ENCODE measurements at places on chromosomes 4 and X.

DNA sequence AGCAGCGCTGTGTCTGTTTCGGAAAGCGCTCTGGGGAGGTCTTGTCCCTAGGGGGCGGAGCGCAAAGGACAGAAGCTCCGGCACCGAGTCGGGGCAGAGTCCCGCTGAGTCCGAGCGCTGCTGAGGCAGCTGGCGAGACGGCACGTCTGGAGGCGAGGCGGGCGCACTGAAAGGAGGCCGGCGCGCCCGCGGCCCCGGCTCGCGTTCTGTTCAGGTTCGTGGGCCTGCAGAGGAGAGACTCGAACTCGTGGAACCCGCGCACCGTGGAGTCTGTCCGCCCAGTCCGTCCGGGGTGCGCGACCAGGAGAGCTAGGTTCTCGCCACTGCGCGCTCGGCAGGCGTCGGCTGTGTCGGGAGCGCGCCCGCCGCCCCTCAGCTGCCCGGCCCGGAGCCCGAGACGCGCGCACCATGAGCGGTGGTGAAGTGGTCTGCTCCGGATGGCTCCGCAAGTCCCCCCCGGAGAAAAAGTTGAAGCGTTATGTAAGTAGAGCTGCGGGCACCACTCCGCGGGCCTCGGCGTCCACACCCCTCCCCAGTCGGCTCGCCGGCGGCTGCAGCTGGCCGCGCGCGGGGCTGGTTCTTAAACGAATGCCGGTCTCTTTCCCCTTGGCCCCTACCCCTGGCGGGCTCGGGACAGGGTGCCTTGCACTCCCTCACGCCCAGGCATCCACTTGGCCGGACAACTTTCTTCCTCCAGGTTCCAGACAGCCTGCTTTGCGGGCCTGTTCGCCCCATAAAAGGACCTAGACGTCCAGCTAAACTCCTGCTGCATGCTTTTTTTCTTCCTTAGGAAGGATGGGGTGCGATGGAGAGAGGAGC, at the start of gene GAB1:
GAB1 (plus strand) TSS at position 96 of the 819 bp plus-strand sequence; CDS start at position 409, 313 bp downstream.
- DNase-seq, result peak; percentile 49

- DNase-seq, result no peak
These were observed 98.1 kb upstream of the JADE1 start for GRCh38 chr4:128711361-128711760.

DNA sequence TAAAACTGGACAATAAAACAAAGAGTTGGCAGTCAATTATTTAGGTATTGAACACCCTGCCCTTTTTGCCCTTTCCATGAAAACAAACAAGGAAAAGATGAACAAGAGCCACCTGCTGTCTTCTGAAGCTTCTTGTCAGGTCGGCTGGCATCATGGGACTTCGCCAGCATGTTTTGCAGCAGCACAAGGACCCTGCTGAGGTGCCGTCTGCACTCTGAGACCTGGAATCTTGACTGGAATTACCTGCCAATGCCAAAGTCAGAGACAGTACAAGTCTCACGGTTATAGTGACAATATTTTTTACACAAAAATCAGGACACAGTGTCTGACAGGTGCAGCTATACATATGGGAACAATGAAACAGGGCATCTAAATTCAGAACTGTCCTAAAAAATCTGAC, 284.5 kb downstream of the GASK1B start:
- DNase-seq, result no peak

DNA sequence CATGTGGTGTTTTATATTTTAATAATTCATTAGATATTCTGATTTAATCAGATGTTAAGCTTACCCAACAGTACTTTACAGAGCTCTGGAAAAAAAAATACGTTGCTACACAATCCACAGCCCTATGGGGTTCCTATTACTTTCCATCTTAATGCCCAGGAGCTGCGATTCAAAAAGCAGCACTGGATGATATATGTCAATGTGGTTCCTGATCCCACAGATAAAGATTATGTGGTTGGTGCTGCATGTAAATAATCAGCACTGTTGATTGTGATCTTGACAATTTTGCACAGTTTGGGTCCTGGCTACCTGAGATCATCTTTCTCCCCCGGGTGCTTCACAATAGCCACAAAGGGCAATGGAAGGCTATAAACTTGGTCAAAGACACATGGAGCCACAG, 72.7 kb upstream of the DCLK2 start:
- DNase-seq, result no peak

GRCh38 chrX:48696301-48696908, at the start of gene SUV39H1:
SUV39H1 (plus strand) TSS chrX:48696734; CDS start chrX:48696785, 51 bp downstream.
- DNase-seq, result peak; percentile 78

GRCh38 chr4:111837761-111838160, 307.5 kb upstream of the FAM241A start:
- DNase-seq, result no peak

DNA sequence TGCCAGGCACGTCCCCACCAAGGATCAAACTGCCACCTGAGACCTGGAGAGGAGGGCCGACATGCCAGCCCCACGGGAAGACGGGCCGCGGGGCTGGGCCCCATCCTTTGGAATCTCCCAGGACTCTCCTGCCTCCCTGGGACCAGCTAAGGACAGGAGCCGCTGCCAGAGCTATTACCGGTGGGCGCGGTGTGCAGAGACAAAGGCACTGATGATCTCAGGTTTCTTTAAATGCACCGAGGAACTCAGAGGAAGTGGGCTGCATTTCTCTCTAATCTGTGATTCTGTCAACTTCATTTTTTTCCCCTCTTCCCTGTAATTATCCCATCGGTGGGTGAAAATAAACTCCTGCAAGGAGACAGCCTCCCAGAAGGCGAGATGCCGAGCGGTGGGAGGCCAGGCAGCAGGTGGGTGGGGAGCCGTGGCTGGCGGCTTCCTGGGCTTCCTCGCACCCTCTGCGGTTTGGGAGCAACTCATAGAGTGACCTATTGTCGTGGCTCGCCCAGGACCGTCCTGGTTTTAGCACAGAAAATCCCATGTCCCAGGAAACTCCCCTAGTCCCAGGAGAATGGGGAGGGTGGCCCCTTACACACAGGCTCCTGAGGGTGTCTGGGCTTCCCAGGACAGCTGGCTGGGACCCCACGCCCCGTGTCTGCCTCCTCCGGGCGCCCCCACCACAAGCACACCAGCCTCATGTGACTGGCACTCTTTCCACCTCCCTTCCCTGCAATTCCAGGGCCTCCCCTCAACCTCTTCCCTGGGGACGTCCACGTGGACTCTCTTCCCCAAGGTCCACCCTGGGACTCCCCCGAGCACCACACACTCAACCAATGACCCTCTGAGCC, 62.3 kb upstream of the ADRA2C start:
- DNase-seq, result no peak

GRCh38 chr4:154205471-154205870, 286.1 kb downstream of the DCHS2 start:
- no peak for DNase-seq

DNA sequence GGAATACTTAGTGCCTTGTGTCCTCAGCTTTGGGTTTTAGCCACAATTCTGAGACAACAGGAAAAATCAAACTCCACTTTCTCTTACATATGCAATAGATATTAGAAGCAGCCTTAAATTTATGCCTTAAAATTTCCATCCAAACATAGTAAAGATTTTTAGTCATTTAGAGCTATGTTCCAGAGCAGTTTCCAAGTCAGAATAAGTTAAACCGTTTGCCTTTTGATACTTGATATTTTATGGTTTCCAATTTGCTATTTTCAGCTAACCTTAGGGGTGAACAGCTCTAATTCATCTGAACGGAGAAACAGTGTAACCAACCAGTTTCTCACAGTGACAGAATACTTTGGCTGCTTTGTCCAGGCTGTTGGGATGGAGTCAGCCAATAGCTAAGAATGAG, 125.8 kb upstream of the RXFP1 start:
- no peak for DNase-seq

- DNase-seq, result no peak
These were observed 206.6 kb downstream of the SPRY1 start for GRCh38 chr4:123603165-123603564.

DNA sequence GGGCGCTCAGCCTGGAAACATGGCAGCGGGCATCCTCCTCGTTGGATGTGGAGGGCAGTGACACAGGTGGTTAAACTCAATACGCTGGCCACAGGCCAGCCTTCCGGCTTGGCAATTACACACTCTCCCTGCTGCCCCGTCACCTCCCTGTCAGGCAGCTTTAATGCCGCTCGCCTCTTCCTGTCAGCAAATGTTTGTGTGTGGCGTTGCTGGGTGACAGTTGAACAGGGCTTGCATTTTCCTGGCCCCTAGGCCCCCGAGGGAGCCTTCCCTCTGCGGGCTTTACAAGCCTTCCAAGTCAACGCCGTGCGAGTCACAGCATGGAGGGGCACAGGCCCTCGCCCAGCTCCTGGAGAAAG, 620.0 kb downstream of the BCOR start:
- no peak for DNase-seq

- no peak for DNase-seq
These were observed 2164.0 kb downstream of the PCDH7 start for GRCh38 chr4:32884198-32884597.

DNA sequence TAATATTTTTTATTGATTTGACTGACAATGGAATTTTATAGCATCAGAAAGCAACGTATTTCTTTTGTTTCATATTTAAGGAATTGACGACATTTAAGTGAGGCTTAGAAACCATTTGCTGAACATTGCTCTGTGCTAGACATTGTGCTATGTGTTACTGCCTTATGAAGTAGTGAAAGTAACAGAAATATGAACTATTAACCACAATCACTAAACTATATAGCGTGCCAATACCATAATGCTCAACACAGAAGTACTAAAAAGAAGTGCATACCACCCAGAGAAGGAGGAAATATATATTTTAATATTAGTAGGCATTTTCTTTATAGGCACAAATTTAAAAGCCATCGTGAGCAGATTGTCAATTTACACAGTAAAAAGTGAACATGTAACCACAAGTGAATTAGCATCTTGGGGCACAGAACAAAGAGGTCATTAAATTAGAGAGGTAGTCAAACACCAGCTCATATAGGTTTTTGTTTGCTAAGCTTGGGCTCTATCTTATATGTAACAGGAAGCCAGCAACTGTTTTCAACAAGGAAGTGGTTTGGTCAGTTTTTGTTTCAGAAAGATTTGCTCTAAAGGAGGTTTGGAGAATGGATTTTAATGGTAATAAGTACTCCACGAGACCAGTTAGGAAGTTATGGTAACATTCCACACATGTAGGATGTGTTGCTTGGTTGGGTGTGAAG, 270.7 kb downstream of the GRXCR1 start:
- no peak for DNase-seq

DNA sequence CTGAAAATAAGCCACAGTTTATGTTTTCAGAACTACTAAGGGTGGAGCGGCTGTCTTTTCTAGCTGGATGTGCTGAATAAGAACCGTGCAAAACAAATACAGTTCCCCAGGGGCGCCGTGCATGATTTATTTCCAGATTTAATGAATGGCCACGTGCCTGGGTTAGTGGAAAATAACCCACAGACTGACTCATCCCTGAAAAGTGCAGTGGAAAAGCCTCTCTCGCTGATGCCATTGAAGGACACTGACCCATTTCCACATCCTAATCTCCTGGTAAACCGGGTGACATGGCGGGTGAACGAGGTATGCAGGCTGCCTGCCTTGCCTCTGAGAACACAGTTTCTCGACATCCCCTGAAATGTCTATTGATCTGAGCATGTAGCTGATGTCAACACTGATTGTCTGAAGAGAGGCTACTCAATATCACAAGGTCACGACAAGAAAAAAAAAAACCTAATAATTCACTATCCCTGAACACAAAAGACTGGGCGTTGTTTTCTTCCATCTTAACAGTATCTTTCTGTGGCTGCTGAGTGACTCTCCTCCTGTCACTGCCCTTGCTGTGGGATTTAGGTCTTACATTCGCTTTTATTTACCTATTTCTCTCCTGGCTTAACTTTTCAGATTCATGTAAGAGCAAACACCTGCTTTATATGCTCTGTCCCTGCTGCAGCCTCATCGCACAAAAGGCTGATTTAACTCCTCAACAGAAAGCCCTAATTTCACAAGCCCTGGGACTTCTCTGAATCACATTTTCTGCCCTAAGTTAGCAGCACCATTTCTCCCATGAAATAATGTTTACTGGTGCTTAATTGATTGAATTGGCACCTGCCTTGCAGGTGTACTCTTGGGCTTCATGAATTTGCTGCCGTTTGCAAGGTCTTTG, 76.9 kb upstream of the SCOC start:
- no peak for DNase-seq

DNA sequence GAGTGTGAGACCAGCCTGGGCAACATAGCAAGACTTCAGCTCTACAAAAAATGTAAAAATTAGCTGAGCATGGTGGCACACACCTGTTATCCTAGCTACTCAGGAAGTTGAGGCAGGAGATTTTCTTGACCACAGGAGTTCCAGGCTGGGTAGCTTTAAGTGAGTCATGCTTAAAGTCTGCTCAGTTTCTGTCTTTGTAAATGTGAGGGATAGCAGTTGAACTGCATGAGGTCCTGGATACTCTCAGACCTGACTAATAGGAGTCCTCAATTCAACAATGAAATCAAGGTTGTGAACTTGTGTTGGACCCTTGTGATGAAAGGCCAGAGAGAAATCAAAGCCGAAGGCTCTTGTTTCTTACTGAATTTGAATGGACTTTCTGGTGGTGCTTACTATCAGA, 45.2 kb downstream of the STARD8 start:
- no peak for DNase-seq

DNA sequence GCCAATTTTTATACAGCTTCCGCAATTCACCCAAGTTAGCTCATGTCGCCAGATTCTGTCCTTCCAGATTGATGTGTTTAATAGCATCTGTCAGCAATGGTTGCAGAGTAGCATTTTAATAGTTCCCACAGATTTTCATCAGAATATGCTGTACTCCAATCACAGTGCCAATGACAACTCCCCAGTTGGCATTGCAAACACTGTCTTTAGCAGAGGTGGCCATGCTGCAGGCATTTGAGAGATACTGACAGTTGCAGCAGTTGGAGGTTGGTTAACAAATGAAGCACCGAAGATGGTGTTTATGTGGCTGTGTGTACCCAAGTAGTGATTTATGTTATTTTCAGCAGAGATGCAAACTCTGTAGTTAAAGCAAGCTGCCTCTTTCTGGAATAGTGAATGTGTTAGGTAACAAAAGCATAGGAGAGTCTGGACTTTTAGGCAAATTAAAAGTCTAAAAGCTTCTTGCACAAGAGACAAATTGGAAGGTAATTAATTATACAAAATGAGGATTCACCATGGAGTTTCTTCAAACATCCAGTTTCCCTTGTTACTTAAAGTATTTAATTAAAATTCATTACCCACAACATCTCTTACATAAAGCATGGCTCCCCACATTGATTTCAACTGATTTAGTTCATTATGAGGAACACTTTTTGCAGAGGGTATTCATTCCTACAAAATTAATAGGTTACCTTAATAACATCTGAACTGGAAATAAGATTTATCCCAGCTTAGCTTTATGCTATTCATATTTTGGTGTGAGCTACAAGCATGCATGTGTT, 65.2 kb downstream of the PARM1 start:
- DNase-seq, result no peak
